Fibroblast of skin of left quadriceps (primary cell): ENCODE measurements at places on chromosomes 6 and 20.

GRCh38 chr20:32830437-32830836 lies 10.7 kb downstream of the MAPRE1 start:
- no peak for DNase-seq

GRCh38 chr6:150875841-150876240 lies 10.3 kb downstream of the MTHFD1L start:
- DNase-seq: no peak

DNA sequence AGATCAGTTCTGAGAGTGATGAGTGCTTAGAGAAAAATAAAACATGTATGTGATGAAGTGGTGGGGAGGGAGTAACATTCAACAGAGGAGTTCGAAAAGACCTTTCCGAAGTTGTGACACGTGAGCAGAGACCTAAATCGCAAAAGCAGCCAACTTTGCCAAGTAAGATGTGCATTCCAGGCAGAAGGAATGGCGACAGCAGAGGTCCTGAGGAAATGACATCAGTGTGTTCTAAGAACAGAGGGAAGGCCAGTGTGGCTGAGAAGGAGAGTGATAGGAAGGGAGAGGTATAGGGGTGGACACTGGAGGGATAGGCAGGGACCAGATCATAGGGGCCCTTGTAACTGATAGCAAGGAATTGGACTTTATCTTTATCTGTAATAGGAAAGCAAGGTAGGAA lies 51.3 kb downstream of the ADAT2 start:
- no peak for DNase-seq

DNA sequence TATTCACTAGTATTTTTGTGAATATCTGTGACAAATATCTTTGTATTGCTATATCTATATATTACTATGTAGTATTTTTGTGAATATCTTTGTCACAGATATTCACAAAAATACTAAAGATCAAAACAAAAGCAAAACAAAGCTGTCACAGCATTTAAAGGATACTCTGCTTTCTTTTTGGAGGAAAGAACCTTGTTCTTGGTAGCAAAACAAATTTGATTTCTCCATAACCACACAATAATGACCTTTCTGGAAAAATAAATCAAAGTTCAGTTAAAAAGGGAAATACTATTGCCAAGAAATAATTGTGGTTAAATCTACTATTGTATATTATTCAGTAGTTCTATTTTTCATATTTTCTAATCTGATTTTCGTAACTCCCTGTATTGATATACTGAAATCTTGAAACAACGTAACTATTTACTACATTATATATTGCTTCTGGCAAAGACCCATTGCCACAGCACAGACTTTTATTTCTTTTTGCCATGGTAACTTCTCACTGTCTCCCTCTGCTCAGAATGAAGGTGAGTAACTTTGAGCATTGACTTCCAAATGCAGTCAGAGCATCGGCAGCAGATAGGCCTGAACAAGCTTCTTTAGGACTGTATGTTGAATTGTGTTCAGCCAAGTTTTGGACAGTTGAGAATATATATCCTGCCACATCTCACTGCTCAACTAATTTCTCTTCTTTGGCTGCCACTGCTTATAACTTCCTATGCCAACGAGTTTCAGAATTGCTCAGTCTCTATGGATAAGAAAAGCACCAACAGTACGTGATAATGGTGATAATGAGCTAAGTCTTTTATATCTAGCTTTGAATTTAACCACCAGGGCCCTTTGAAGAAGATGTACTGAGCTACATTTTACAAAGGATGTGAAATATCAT lies 1097.2 kb upstream of the GJE1 start:
- DNase-seq: no peak

- DNase-seq: no peak
Measured at GRCh38 chr6:85402071-85402470, 47.8 kb upstream of the NT5E start.

DNA sequence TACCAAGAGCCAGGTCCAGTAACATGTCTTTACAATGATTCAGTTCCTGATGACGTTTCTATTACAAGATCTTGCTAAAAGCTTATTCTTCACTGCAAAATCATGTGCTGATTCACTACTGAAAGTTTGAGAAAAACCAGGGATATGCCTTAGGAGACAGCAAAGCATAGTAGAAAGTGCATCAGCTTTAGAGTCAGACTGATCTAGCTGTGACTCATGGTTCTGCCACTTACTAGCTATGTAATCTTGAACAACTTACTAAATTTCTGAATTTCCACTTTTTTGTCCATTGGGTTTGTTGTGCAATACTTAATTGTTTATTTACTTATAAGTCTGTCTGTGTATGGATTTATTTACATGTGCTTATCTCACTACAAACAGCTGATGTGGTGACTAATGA lies 198.5 kb upstream of the RSPO3 start:
- DNase-seq: peak; percentile 89

DNA sequence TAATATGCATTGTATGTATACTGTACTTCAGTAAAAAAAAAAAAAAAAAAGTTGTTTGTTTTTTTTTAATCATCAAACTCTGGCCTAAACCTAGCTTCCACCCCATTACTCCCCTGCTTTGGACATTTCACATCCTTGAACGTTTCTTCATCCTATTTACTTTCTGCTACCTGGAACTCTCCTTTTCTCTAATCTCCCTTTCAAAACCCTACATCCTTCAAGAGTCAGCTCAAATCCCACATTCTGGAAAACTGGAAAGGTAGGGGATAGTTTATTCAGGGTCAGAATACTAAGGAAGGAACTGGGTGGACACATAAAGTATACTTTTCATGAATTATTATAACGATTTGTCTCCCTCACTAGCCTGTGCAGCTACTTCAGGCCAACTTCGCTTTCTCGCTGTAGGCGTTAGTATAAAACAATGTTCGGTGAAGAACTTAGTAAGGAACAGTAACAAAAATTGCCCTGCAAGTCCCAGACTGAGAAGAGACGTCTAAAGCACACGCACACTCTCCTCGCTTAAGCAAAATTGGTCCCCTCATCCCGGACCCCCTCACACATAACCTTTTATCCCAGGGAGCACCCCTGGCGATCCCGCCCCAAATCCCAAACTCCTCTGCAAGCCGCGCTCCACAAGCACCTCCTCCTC lies 775 bp downstream of the PIGU start:
- DNase-seq: no peak

DNA sequence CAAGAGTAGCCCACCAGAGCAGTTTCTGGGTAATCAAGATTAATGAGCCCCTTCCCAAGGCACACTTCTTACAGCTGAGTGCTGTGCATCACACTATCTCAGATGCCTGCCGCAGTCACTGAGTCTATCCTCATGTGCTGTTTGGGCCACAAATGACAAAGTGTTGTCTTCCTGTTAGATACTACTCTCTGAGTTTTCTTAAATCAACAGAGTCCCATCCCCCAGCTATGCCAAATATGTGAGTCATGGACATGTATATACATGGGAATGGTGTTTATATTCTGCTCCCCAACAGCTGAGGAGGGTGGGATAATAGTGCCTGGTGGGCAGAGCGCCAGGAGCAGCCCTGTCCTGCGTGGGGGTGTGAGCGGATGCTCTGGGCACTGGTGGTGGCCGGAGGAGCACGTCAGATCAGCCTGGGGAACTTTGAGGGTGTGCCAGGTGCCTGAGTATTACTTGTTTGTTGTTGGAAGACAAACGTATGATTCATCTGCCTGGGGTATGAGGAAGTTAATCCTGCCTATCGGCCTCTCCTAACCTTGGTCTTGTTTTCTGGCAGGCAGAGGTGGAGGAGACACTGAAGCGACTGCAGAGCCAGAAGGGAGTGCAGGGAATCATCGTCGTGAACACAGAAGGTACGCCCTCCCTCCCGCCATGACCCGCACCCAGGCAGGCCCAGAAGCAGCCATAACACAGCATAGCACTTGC lies 9.6 kb downstream of the DYNLRB1 start:
- peak; percentile 81 for DNase-seq

DNA sequence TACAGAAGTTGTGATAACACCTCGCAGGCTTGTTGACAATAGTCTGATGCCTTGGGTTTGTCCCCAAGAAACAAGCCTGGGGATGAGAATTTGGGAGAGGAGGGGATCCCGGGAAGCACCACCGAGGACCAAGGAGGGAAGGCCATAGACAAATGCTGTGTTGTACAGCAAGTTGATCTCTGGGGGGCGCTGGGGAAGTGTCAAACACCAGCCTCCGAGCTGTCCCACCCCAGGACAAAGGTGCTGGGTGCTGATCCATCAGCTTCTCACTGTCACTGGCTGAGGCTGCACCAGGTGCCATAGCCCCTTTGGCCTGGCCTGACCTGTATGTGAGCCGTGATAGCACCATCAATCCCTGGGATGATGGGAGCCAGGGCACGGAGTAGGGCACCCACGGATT lies 64.0 kb downstream of the SYNDIG1 start:
- no peak for DNase-seq

GRCh38 chr6:36422714-36423100 lies 19.9 kb downstream of the PXT1 start:
- DNase-seq: no peak

DNA sequence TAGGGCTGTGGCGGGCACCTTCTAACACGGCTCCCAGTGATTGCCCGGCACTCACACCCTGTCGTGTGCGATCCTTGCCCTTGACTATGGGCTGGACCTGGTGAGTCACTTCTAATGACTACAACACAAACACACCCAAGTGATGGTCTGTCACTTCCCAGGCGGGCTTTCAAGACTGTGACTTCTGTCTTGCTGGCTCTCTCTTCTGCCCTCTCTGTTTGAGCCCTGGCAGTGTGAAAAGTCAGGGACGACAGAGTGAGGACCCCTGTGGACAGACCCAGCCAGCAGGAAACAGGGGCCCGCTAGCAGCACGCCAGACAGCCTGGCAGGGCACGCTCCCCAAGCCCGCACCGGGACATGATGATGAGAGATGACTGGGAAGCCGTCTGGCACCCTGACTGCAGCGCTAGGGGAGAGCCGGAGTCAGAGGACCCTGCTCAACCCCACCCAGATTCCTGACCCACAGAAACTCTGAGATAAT lies 43.0 kb downstream of the KIF16B start:
- DNase-seq: no peak

DNA sequence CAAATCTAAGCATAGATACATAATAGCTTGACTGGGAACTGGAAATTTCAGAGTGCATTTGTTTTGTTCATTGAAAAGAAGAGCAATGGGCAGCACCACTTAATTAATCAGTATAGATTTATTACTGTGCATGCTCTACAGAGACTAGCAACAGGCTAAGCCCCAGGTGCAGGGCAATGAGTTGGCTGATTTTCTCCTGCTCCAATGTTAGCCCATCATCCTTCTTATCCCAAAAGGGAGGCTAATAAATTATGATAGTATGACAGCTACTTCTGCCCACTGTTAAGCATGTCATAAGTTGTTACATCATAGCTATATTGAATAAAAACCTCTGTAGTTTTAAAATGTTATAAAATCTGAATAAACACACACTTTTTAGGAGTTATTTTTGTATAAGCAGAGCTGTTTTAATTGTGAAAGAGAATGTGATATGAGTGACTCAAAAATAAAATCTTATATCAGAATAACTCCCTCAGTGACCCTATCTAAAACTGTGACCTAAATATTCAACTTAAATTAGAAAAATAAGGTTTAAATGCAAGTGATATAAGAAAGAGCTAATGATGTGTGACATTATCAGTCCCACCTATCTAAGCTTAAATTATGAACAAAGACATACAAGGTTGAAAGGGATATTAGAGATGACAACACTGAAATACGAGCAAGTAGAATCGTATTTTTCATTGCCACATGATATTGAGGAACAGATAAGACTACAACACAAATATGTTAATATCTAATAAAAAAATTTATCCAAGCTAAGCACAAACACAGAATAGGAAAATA lies 967.3 kb upstream of the ADGRB3 start:
- DNase-seq: no peak

DNA sequence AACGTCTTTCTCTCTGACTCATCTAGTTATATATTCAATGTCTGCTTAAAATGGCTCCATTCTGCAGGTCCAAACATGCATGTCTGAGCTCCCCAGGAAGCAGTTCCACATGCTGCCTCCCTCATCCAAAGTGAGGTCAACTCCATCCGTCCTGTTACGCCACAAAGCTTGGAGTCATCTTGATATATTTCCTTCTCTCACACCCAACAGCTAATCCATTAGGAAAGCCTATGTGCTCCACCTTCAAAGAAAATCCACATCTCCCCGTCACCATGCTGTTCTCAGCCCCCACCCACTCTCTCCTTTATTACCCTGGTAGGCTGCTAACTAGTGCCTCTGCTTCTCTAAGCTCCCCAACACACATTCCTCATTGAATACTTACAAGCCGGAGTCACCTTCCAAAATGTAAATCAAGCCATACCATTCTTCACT lies 130.2 kb upstream of the SYNDIG1 start:
- DNase-seq: no peak

- no peak for DNase-seq
Measured at GRCh38 chr6:118451839-118452238, 96.3 kb upstream of the PLN start.

DNA sequence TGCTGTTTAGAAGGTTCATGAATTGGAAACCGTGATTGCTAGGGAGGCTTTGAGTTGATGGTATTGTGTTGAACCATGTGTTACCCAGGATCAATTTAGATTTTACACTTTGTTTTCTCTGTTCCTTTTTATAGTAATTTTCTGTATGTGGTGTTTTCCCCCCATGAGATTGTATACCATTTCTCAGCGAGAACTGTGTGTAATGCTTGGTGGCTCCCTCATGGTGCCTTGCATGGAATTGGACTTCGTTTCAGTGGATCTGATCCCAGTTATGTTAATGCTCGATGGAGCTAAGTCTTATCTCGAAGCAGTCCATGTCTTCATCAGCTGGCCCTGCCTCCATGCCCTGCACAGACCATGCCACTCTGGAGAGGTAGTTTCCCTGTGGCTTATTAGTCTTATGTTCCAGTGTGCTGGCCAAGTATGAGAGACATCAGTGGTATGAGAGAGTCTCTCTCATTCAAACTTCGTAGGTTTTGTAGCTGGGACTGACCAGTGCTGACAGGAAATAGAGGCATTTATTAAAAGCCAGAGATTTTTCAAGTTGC lies 18.7 kb downstream of the PTPN1 start:
- no peak for DNase-seq

GRCh38 chr20:46852313-46852712 lies 42.3 kb upstream of the EYA2 start:
- no peak for DNase-seq

DNA sequence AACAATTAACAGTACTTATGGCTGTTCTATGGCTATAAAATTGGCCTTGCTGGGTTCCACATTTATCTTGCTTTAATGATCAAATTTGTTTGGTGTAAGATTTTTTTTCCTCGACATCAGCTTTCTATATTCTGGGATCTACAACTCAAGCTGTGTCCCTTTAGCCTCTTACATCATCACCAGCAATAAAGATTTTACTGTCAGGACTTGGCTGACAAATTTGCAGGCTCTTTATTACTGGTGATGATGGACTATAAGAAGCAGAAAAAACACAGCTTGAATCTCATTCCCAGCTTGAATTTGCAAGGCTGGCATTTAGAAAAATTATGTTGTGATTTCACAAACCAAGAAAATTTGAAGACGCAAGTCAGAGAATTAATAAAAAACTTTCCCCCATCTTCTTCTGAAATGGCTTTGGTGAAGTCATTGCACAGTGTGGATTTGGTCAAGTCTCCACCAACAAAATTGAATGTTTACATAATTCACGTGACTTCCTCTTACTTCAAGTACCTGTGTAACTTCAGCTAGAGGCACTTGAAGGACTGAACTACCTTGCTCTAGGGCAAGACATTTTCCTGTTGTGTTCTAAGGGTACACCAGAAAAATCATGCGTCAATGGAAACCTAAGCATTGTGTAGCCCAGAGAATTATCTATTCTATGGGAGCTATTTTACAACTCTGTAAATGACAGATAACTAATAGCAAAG lies 175.0 kb downstream of the CBLN4 start:
- DNase-seq: no peak
